Dorsolateral prefrontal cortex (tissue), 122 donors: ENCODE measurements at places on chromosomes 3 and 15.

- DNase-seq = no peak
Measured at GRCh38 chr15:62592920-62593319, 427.8 kb upstream of the C2CD4B start.

- DNase-seq = no peak
Measured at GRCh38 chr15:48413304-48413703, 82.1 kb downstream of the DUT start.

- DNase-seq = no peak
Measured at GRCh38 chr3:119795849-119796248, 13.9 kb downstream of the NR1I2 start.

GRCh38 chr15:65738649-65739048 is 53.4 kb downstream of the DENND4A start:
- no peak for DNase-seq

DNA sequence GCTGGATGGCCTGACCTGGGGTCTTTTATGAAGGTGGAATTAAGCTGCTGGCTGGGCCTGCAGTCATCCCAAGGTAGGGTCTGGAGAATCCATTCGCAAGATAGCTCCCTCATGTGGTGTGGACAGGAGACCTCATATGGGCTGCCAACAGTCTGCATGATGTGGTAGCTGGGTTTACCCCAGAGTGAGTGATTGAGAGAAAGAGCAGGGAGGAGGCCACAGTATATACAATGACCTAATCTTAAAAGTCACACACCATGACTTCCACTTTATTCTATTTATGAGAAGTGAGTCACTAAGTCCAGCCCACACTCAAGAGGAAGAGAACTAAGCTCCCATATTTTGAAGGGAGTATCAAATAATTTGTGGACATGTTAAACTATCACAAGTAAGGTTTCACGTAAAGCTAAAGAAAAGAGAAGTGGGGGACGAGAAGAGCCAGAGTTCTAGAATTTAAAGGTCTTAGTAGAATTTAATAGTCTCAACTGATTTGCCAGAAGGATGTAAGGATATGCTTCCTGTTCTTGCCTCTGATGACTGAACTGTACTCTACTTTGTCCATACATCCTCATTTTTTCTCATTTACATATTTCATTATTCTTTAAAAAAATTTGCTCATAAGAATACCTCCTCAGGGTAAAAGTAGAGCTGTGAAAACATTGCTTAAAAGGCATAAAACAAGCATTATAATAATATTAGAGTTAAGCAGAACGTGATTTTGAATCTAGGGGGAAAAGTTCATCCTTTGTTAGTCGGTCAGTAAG is 184.4 kb downstream of the PEX5L start:
- no peak for DNase-seq

- DNase-seq = no peak
Measured at GRCh38 chr15:29820394-29821154, 1.7 kb downstream of the TJP1 start.

- DNase-seq = no peak
Measured at GRCh38 chr3:52896151-52896550, 1.2 kb downstream of the STIMATE start.

DNA sequence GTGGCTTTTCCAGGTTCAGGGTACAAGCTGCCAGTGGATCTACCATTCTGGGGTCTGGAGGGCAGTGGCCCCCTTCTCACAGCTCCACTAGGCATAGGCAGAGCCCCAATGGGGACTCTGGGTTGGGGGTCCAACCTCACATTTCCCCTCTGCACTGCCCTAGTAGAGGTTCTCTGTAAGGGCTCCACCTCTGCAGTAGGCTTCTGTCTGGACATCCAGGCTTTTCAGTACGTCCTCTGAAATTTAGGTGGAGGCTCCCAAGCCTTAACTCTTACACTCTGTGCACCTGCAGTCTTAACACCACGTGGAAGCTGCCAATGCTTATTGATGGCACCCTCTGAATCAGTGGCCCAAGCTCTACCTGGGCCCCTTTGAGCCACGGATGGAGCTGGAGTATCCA is 22.5 kb upstream of the TM4SF4 start:
- DNase-seq = no peak

DNA sequence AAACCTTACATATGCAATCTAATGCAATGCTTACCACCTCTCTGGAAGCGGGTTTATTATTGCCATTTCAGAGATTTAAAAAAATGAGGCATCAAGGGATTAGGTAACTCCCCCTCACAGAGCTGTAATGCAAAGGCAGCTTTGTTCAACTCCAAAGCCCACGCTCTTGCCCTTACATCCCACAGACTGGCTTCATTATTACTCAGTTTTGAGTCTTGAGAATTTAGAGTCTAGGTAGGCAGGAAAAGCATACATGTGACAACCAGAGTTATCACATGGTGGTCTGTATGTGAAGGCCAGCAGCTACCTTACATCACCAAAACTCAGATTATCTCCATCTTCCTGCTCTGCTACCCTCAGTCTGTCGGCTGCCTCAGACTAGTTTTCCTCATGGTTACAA is 326.9 kb downstream of the UACA start:
- DNase-seq = no peak

- DNase-seq = no peak
Measured at GRCh38 chr3:13009132-13009945, 63.9 kb downstream of the IQSEC1 start.

DNA sequence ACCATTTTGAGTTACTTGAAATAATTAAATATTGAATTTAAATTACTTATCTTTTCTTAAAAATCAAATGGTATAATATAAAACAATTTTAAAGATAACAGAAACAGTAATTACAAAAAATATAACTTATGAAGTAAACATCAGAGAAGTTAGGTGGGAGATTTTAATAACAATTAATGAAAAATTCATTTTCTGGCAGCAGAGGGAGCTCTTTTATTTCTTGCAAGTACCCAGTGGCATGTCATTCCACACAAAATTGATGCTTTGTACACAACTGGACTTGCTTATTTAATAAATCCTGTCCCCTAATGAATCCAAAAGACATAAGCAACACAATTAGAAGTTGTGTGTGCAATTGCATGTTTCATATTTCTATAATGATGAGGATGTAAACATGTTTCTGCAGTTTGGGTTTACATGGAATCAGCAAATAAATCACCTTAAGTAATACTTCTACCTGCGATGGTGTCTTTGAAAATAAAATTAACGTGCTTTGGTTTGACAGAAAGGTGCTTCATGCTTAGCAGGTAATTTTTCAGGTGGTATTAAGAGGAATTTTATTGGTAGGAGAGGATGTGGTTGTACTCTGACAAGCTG is 861.3 kb downstream of the ZPLD1 start:
- no peak for DNase-seq

DNA sequence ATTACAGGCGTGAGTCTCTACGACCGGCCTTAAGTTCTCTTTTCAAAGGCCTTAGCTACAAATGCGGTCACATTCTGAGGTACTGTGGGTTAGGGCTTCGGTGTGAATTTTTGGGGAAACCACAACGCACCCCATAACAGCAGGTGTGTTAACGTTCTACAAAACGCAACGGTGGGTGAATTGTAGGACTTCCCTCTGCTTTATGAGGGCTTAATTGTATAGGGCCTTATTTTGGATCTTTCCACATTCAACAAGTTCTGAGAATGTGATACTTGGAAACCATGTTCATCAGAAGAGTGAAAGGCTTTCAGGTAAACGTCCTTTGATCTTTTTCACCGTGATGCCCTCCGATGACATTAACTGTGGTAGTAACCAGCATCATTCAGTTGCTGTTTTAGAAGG is 998.6 kb upstream of the CFAP20DC start:
- no peak for DNase-seq

GRCh38 chr3:40079847-40080240 is 229.7 kb upstream of the EIF1B start:
- DNase-seq = no peak

- no peak for DNase-seq
Measured at GRCh38 chr3:188807006-188807405, 364.8 kb upstream of the TPRG1 start.

GRCh38 chr15:51191072-51191670 is 96.5 kb upstream of the TNFAIP8L3 start:
- DNase-seq = no peak

GRCh38 chr3:138303474-138303873 is 26.2 kb downstream of the NME9 start:
- DNase-seq = no peak

DNA sequence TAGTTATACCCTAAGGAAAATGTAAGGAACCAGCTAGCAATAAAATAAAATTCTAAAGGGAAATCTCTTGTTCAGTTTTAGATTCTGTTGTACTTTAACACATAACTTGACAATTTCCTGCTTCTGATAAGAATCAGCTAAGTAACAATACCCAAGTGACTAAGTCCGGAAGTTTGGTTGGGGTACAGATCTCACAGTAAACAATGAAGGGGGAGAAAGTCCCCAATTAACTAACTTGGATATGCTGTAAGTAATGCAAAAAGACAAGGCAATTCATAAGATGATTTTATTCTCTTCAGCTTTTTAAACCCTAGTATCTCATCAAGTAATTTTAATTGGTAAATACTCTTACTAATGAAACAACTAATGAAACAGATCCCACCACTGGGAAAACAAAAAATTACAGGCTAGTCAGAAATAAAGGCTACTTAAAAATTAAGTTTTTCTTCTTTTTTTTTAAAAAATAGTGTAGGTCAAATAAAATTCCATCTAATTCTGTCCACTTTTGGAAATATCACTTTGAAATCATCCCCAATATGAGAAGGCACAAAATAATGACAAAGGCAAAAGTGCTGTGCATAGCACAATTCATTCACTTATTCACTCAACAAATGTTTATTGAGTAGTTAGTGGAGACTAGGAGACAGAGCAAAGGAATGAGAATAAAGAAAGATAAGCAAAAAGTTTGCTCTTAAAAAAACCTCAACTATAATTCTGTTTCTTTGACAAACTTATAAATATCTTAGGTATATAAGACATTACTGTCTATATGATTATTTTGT is 37.8 kb upstream of the IL20RB start:
- no peak for DNase-seq

DNA sequence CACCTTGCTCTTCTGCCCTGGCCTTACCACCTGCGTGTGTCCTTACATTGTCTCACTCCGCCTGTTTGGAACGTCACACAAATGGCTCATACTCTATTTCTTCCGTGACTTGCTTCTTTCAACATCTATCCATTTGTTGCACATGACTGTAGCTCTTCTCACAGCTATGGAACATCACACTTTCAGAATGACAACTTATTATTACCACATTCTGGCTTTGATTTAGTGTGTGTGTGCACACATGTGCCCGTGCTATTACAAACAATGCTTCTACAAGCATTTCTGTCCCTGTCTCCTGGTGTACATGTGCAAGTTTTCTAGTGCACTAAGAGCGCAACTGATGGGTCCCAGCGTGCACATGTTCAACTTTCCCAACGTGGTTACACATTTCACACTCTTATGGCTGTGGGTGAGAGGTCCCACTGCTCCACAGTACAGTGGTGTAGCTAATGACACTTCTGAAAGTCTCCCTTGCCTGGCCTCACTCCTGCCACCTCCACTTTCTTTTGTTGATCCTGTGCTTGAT is 37.8 kb downstream of the PTH1R start:
- no peak for DNase-seq

DNA sequence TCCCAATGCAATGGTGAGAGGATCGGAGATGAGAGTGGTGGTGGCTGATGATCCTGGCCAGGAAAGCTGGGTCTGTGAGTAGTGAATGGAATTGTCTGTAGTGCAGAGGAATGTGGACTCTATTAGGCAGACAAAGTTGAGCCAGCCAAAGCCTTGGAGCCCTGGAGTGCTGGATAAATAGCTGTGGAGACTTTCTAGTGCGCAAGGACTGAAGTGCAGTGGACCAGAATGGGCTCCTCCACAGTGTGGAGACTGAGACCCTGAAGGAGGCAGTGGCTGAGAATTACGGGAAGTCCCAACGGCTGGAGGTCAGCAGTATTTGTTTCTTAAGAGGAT is 874 bp downstream of the ZNF662 start:
- DNase-seq = no peak

DNA sequence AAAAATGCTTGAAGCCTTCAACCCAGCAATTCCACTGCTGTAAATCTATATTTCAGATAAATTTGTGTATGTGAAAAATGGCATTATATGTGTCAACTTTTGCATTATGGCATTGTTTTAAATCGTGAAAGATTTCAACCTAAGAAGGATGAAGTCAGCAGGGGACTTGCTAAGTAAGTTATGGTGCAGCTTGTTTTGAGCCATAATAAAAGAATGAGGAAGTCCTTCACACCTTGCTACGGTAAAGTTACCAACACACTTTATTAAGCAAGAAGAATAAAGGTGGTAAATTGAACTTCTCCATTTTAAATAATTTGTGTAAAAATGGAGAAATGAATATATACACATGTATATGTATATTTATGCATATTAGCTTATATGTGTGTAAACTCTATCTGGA is 371.4 kb downstream of the ROBO2 start:
- no peak for DNase-seq

GRCh38 chr3:99344216-99344615 is 294.2 kb upstream of the COL8A1 start:
- no peak for DNase-seq

GRCh38 chr3:42790714-42791229 is 13.5 kb downstream of the HIGD1A start:
- DNase-seq = no peak

- DNase-seq = no peak
Measured at GRCh38 chr15:40772014-40772413, 2.2 kb downstream of the C15orf62 start.

GRCh38 chr3:120567370-120568201 is 28.6 kb upstream of the NDUFB4 start:
- no peak for DNase-seq

DNA sequence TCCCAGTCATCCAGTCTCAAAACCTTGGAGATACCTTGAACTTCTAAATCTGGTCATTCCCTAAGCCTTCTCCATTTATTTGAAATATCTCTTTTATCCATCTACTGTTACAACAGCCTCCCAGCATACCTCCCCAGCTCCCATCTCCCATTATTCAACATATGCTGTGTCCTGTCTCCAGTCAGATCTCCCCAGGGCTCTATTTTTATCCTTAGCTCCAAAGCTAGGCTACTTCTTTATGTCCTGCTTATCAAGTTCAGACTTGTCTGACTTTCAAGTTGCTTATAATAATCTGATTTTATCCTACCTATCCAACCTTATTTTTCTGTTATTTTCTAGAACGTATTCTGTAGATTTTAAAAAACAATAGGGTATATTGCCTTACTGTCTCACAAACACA is 44.2 kb downstream of the IQGAP1 start:
- no peak for DNase-seq

- DNase-seq = no peak
Measured at GRCh38 chr15:66898656-66899386, 166.6 kb upstream of the SMAD3 start.

GRCh38 chr3:134287512-134287911 is 36.9 kb upstream of the RYK start:
- no peak for DNase-seq

DNA sequence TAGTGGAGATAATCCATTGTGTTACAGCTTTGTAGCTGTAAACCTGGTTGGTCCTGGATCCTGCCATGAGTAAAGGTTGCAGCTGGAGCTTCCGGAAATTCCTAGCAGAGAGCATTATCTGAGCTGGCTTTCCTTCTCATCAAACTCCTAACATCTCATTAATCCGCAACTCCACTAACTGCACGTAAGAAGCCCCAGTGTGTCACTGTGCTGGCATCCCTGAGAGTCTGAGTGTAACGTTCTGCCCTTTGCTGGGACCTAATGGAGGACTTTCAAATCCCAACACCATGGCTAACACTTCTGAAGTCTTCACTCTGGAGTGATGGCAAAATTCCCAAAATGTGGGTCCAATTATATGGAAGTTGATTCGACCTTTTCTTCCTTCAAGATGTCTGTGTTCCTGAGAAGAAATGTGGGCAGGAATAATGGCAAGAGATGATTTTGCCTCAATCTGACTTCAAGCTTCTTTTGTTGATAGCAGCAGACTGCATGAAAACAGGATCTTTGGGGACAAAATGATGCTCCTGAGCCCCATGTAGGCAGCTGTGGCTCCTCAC is 9.6 kb upstream of the TRPM1 start:
- no peak for DNase-seq

- peak; percentile 88 for DNase-seq
Measured at GRCh38 chr15:51281368-51281967, 56.9 kb downstream of the CYP19A1 start.
